ENCODE measurements at places on chromosomes 4 and X.

GRCh38 chr4:182748283-182748682 is 168.9 kb downstream of the DCTD start:
- DNase-seq, result no peak

- DNase-seq, result no peak
These were observed 19.0 kb downstream of the NKX6-1 start for GRCh38 chr4:84480082-84480481.

DNA sequence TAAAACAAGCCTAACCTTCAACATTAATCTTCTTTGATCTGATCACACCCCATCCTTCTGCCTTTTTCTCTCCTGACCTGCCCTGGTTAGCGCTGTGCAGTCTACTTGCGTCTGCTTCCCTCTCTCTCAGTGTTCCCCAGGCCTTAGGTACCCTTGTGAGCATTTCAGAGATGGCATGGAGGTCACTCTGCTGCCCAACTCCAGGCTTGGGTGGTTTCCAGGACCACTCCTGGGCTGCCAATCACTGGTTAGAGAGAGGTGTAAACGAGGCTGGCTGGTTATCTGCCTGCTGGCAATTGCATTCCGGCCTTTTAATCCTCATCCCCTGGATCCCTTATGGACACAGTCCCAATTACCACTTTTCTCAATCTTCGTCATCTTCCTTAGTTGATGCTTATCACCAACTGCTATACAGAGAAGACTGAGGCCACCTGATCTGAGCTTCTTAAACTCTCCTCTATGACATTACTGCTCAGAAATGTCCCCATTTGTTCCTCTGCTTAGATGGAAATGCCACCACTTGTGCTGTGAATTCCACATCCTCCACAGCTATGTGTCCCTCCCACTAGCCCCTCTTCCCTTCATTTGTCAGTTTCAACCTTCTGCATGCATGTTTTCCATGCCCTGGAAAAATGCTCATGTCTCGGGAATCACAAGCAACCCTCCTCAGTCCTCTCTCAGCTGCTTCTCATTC is 29.0 kb upstream of the BCLAF3 start:
- DNase-seq, result no peak

DNA sequence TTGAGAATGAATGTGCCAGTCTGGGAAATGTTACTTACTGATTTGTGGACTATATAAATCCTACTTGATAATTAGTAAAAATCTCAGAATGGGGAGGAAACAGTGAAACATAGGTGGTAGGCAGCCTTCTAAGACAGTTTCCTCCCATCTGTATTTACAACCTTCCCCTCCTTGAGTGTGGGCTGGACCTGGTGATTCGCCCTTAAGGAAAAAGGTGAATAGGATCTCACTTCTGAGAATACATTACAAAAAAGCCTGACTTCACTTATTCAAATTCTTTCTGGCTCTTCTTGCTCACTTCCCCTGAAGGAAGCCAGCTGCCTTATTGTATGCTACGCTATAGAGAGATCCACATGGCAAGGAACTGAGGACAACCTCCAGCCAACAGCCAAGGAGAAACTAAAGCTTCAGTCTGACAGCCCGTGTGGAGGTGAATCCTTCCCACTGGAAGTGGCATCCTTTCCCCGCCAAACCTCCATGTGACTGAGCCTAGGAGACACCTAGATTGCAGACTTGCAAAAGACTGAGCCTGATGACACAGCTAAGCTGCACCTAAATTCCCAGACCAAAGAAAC is 585.0 kb downstream of the STPG2 start:
- DNase-seq, result no peak

DNA sequence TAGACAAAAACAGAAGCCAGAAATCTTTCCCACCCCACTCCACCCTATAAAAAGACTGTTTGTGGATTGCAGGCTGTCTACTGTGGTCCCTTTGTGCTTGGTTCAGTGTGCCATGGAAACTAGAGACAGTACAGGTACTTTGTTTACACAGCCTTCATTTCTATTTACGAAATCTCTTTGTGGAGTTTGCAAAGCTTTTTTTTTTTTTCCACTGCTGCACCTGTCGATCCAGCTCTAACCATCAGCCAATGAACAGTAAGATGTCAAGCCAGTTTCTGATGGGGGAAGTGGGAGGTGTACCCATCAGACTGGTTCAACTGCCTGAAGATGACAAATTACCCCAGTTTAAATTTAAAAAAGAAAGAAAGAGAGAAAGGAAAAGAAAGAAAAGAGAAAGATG is 20.2 kb upstream of the LRBA start:
- peak; percentile 94 for DNase-seq

DNA sequence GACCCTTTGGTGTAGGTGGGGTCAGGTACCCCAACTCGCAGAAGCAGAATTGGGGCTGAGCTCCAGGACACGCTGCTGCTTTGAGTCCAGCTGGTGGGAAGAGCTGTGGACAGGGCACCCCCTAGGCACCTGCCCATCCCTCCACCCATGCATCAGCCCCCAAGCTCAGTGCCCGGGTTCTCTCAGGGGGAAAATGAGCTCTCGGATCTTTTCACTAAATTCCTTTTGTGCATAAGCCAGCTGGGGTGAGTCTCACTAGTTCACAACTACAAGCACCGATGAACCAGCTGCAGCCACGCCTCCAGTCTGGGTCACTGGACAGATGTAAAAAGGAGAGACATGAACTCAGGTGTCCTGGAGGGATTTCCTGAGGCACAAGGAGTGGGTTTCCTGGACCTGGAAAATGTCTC is 286.8 kb downstream of the CRLF2 start:
- no peak for DNase-seq

DNA sequence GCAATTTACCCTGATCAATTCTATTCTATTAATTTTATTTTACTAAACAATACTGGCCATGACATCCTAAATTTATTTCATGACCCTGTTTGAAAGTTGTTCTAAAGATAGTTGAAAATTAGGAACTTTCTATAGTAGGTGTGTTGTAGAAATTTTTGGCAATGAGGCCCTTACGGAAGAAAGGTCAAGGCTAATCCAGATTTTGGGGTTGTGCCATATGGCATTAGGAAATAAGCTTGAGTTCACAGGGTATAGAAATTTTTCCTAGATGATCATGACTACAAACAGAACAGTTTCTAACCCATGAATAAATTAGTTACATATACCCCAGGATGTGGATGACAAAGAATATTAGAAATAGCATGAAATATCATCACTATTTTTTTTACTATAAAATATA is 7.8 kb upstream of the ALB start:
- no peak for DNase-seq

DNA sequence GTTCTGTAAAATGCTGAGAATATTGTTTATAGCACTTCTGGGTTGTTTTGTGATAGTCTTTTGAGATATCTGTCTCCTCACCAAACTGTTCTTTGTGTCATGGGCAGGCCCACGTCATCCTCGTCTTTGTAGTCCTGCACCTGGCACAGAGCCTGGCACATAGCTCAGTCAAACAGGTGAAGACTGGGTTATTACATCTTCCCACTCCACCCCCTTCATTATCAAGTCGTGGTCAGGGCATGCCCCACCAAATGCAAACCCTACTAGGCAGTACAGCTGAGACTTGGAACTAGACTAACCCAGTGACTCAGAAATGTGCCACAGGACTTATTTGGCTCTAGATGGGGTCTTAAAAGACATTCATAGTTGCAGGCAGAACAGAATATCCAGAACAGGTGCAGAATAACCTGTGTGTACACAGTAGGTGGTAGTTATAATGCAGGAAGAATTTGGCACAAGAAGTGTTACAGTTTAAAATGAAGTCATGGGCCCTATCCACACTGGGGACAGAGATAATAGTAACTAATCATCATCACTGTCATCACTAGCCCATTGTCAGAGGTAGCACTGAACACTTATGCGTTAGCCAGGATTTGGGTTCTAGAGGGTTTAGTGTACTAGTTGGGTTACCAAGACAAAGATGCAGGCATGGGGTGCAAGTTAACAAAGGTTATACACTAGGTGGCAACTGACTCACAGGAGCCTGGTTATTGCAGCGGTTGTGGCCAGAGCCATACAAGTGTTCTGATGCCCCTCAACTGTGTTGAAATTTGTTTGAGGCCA is 74.9 kb downstream of the TBL1X start:
- DNase-seq, result peak; percentile 82

GRCh38 chr4:18844726-18845125 is 823.2 kb upstream of the LCORL start:
- no peak for DNase-seq

DNA sequence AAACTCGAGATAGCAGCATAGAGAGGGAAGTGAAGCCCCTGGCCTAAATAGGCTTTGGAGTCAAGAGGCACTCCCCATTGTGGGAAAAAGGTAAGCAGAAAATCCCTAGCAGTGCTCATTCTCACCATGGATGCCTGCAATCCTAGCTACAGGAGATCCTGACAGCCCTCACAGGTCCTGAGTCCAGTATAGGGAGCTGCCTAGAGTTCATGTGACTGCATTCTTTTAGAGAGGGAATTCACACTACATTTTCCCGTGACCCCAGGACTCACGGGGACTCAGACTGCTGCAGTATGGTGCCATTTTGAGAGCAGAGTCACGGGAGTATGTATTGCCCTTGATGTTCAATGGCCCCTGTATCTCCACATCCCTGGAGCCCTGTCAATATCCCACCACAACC is 82.4 kb downstream of the MAGED1 start:
- DNase-seq, result no peak

DNA sequence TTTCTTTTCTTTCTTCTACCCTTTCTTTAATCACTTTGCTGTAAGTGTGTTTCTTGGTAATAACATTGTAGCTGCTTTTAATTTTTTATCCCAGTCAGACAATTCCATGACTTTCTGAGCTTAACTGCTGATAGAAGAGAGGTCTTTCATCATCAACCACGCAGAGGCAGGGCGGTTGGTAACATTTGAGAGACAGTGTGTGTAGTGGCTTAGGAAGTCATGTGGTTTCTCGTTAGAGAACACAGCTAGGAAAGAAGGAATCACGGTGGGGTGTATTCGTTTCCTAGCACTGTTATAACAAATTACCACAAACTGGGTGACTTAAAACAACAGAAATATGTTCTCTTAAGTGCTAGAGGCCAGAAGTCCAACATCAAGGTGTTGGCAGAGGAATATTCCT is 11.5 kb downstream of the PRPS2 start:
- no peak for DNase-seq

GRCh38 chrX:84320614-84321013 is 132.6 kb upstream of the RPS6KA6 start:
- DNase-seq, result no peak

DNA sequence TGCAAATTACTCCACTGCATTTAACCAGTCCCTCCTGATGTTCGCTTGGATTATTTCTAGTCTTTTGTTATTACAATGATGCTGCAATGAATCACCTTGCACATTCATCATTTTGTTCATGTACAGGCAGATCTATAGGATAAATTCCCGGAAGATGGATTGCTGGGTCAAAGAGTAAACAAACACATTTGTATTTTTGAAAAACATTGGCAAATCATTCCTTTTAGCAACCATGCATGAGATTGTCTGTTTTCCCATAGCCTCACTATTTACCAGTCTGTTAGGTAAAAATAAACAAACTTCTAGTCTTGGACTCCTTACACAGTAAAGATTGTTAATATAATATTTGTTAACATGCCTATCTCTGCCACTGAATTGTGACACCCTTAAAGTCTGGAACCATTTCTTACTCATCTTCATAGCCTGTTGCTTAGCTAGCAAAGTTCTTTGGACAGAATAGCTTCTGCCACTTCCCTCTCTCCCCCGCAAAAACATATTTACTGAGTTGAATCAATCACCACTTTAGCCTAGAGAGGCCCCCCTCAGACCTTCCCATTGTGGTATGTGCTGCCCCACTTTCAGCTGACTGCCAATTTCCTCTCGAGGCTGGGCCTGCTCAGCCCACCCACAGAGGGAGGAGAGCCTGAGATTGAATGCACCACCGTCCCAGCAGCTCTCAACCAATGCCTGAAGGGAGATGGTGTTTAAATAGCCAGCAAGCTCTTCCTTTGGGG is 108.4 kb upstream of the ATXN3L start:
- no peak for DNase-seq

GRCh38 chrX:30620980-30621618 is 32.1 kb upstream of the GK start:
- no peak for DNase-seq

DNA sequence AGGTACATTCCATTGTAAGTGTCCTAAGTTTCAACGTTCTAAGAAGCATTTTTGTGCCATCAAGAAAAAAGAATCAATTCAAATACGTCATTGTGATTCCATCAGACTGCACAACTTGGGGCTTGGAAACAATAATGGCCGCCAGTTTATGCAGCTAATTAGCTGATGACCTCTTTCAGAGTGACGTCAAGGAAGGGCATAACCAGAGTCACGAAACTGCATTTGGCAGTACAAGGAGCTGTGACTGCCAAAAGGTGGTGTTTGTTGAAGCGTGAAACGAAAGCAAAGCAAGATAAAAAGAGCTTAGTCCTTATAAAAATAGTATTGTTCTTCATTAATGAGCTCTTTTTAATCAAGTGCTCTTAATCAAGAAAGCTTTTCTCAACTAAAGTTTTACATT is 81.1 kb upstream of the SH3RF1 start:
- DNase-seq, result peak; percentile 17

- DNase-seq, result no peak
These were observed 7.5 kb upstream of the KLHL5 start for GRCh38 chr4:39054497-39054896.

DNA sequence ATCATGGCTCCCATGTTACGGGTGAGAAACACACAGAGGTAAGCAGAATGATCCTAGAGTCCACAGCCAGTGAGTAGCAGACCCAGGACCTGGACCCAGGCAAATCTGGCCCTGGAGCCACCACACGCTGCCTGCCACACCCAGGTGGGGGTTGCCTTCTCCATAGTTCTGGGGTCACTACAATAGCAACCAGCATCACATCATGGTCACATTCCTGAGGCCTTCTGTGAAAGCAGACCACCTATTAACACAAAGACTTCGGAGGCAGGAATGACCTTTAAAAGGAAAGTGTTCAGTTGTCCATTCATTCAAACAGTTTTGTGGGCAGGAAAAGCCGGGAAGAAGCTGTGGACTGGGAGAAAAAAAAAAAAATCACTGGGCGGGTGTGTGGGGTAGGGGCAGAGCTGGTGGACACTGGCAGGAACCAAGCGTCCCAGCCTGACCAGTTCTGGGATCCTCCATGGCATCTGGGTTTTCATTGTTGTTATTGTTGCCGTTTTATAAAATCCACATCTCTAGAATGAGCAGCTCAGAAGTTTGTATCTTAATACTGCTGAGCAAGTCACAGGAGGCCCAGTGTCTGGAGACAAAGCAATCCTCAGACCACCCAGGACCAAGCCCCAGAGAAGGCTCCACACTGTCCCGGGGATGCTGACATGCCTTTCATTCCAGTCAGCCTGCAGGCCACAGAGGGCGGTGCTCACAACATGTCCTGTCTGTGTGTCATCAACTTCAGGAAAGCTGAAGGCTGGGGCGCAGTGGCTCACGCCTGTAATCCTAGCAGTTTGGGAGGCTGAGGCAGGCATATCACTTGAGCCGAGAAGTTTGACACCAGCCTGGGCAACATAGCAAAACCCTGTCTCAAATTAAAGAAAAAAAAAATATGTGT is 67.0 kb downstream of the SEL1L3 start:
- no peak for DNase-seq

DNA sequence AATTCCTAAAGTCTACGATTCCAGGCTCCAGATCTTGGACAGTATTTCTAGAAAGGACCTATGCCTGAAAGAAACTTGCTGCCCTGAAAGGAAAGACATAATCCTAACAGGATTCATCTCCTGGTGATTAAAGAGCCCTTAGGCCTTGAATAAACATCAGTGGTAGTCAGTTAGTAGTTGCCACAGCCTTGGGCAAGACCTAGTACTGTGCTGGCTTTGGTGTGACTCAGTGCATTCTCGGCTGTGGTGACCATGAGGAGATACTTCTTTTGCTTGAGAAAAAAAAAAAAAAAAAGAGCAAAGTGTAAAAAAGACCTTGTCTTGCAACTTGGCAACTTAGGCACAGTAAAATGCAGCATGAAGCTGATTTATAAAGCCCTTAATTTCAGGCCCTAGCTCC is 188.2 kb downstream of the DCAF12L2 start:
- no peak for DNase-seq

GRCh38 chrX:53674581-53674980 is 11.9 kb downstream of the HUWE1 start:
- DNase-seq, result no peak
